ENCODE measurements at places on chromosomes 2 and 18. TPM values are rescaled to one million over a fixed set of nuclear protein-coding genes. Genes with fewer than 3 reads are reported as not detected.

- no peaks in the 10 kb centered on the region for H3K4me1 ChIP-seq
- H3K4me3 ChIP-seq = no peak overlapping the region
- H3K27me3 ChIP-seq = no peaks in the 10 kb centered on the region
- H3K36me3 ChIP-seq = no peaks in the 10 kb centered on the region
Observed at GRCh38 chr2:113032737-113033136, 19.9 kb downstream of the IL36B start.

The CLEC4F gene
- not detected for total RNA-seq

- peaks cover 2% of the 10 kb centered on the region for H3K4me1 ChIP-seq
- no peaks in the 10 kb centered on the region for H3K27me3 ChIP-seq
- H3K4me3 ChIP-seq = no peak overlapping the region
Observed at GRCh38 chr2:195488567-195488966, 168.5 kb upstream of the SLC39A10 start.

- H3K4me3 ChIP-seq = no peak overlapping the region
- DNase-seq = no peak
- no peaks in the 10 kb centered on the region for H3K27me3 ChIP-seq
Observed at GRCh38 chr2:172447811-172448493, 20.6 kb downstream of the ITGA6 start.

DNA sequence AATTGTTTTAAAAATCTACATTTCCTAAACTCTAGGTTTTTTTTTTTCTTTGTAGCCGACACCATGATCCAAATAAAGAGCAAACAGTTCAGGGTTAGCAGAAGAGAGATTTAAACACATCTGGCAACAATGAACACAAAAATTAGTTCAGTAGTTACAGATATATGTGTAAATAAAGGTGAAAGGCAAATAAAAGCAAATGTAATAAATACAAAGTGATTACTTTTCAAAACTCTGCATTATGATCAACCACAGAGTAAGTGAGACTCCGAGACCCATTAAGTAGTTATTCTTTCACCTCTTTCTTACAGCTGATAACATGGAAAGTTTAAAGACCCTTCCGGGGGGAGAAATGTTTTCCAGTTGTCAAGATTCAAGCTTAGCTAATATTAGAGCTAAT, 716 bp downstream of the CALCRL start:
- H3K27ac ChIP-seq = no peak overlapping the region
- no peaks in the 10 kb centered on the region for H3K4me1 ChIP-seq
- no peaks in the 10 kb centered on the region for H3K36me3 ChIP-seq
- no peak for DNase-seq

GRCh38 chr2:30978044-30978443, 160.2 kb downstream of the GALNT14 start:
- DNase-seq = no peak
- H3K27ac ChIP-seq = no peak overlapping the region
- no peaks in the 10 kb centered on the region for H3K36me3 ChIP-seq
- H3K4me1 ChIP-seq = no peaks in the 10 kb centered on the region

The FAM161A gene
- total RNA-seq = 2.6 TPM

The ABCG8 gene
- not detected for total RNA-seq

- H3K4me3 ChIP-seq = no peak overlapping the region
- no peaks in the 10 kb centered on the region for H3K4me1 ChIP-seq
- no peak overlapping the region for H3K27ac ChIP-seq
- H3K27me3 ChIP-seq = no peaks in the 10 kb centered on the region
- DNase-seq = peak; percentile 55
Observed at GRCh38 chr18:74898965-74899364, 301.3 kb downstream of the ZNF407 start.

The SP5 gene
- not detected for total RNA-seq

GRCh38 chr2:2586068-2586776, 255.1 kb upstream of the MYT1L start:
- no peaks in the 10 kb centered on the region for H3K36me3 ChIP-seq
- DNase-seq = no peak
- H3K27me3 ChIP-seq = no peaks in the 10 kb centered on the region

GRCh38 chr2:144115739-144116291, 404.1 kb downstream of the ZEB2 start:
- peak; percentile 50 for DNase-seq
- no peak overlapping the region for H3K4me3 ChIP-seq
- no peak overlapping the region for H3K27ac ChIP-seq
- no peaks in the 10 kb centered on the region for H3K27me3 ChIP-seq
- peaks cover 5% of the 10 kb centered on the region for H3K4me1 ChIP-seq
- H3K36me3 ChIP-seq = no peaks in the 10 kb centered on the region

DNA sequence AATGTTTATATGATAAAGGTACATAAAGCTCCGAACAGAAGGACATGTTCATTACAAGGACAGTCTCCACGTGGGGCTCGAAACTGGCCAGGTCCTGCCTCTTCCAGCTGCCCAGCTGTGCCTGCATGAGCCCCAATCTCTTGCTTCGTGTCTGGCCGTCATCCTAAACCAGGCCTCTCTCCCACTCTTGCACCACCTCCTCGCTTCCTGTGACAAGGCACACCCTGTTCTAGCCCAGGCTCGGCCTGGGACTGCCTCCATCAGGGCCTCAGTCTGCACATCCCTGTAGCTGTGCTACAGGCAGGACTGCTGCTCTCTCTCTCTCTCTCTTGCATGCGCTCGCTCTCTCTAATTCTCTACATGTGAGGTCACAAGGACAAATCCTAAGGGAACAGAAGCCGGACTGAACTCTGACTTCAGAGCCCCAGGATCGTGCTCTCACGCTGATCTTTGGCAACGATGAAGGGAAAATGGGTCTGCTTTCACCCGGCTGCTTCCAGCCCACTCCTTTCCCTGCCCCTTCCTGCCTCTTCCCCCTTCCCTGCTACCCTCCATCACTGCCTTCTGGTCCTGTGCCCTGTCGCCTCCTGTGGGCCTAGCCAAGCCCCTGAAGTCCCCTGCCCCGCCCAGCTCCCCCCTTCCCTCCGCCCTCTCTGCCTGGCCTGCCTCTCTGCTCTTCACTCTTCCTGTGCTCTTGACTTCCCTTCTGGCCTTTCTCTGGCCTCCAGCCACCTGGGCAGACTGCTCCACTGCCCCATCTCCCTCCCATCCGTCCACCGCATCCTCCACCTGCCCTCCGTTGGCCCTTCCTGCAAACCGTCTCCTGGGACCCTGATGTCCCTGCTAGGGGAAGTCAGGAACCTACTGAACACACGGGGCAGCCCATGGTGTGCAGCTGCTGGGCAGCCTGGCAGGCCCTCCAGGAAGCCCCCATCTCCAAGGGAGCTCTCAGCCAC, 7.8 kb upstream of the GPR55 start:
- H3K27ac ChIP-seq = no peak overlapping the region
- peaks cover 3% of the 10 kb centered on the region for H3K27me3 ChIP-seq

The ATAD2B gene
- 9.0 TPM for total RNA-seq

DNA sequence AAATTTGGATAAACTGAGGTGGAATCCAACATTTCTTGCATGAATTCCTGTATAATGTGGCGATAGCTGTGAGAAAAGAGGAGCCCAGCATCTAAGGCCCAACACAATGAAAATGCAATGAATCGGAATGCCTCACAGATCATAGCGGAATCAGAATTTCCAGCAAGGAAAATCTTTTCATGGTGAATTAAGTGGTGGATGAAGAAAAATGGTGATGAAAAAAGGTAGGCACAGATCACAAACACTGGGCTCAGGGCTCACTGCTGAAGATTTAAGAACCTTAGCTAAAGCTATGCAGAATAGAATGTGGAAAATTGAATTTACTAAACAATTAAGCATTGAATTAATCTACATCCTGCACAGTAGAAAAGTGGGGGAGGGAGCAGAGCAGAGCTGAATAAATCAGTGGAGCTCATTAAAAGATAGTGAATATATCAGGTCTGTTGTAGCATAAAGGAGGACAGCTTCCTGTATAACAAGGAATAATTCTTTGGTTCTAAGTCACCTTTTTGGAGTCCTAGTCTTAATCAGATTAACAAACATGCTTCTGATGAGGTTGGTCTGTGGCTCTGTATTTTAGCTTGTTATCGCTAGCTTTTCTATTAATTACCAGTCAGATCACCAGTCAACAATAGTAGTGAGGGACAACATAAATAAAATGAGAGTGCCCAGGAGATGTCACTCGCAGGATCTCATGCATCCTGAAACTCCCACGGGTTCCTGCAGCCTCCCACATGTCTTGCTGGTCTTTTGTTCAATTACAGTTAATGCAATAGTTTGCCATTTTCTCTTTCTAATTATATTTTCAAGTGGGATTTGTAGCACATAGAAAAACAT, 27.0 kb downstream of the MEIS1 start:
- no peak for DNase-seq
- no peaks in the 10 kb centered on the region for H3K27me3 ChIP-seq
- no peak overlapping the region for H3K4me3 ChIP-seq
- peak overlapping the region; percentile 2 for H3K27ac ChIP-seq
- H3K36me3 ChIP-seq = peaks cover 15% of the 10 kb centered on the region

- H3K27ac ChIP-seq = no peak overlapping the region
- no peaks in the 10 kb centered on the region for H3K27me3 ChIP-seq
- peaks cover 7% of the 10 kb centered on the region for H3K4me1 ChIP-seq
- no peaks in the 10 kb centered on the region for H3K36me3 ChIP-seq
- H3K4me3 ChIP-seq = peak overlapping the region; percentile 2
- DNase-seq = no peak
Observed at GRCh38 chr2:144504218-144504641, 15.7 kb downstream of the ZEB2 start.

DNA sequence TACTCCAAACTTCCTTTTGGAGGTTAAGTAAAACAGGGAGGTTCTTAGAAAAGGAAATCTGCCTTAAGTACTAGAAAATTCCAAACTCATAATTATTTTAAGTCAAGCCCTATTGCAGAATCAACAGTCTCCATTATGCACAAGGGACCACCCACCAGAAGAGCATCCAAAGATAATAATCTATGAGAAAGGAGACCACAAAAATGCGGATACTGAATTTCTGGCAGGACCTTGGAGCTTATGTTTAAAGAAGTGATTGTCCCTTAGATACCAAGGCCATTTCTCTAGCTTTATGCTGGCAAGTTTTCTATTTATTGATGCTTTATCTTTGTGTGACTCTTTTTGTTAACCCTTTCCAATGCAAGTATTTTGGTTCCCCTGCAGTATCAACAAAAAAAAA, 404.0 kb upstream of the MMADHC start:
- no peak overlapping the region for H3K4me3 ChIP-seq
- no peaks in the 10 kb centered on the region for H3K36me3 ChIP-seq
- H3K4me1 ChIP-seq = peaks cover 3% of the 10 kb centered on the region
- peak; percentile 54 for DNase-seq
- no peak overlapping the region for H3K27ac ChIP-seq

DNA sequence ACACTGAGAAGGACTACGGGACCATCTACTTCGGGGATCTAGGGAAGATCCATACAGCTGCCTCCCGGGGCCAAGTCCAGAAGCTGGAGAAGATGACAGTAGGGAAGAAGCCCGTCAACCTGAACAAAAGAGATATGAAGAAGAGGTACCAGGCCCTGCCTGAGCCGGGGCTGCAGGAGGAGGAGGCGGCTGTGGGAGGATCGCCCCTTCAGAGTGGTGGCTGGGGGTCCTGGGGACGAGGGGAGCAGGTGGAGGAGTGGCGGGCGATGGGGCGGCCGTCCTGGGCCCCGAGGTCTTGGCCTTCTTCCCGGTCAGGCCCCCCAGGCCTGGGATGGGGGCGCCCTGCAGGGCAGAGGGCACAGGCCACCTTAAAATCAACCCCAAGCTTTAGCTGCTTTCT, 524 bp downstream of the ANKRD30B start:
- H3K27me3 ChIP-seq = no peaks in the 10 kb centered on the region
- no peak overlapping the region for H3K27ac ChIP-seq
- no peak for DNase-seq
- no peaks in the 10 kb centered on the region for H3K4me1 ChIP-seq
- no peaks in the 10 kb centered on the region for H3K36me3 ChIP-seq

- peaks cover 4% of the 10 kb centered on the region for H3K4me1 ChIP-seq
- no peaks in the 10 kb centered on the region for H3K36me3 ChIP-seq
- H3K4me3 ChIP-seq = no peak overlapping the region
- H3K27ac ChIP-seq = peak overlapping the region; percentile 46
- peaks cover 2% of the 10 kb centered on the region for H3K27me3 ChIP-seq
Observed at GRCh38 chr18:62420513-62421209, 95.6 kb downstream of the TNFRSF11A start.

The CAVIN2 gene
- total RNA-seq = 12.6 TPM

The STK39 gene
- 16.7 TPM for total RNA-seq

GRCh38 chr2:39625193-39625926, 40.4 kb upstream of the TMEM178A start:
- no peak overlapping the region for H3K27ac ChIP-seq
- no peak for DNase-seq
- no peaks in the 10 kb centered on the region for H3K27me3 ChIP-seq
- H3K4me3 ChIP-seq = no peak overlapping the region
- no peaks in the 10 kb centered on the region for H3K36me3 ChIP-seq

The CCDC121 gene
- total RNA-seq = 2.0 TPM

- H3K36me3 ChIP-seq = no peaks in the 10 kb centered on the region
- DNase-seq = no peak
- H3K4me1 ChIP-seq = no peaks in the 10 kb centered on the region
Observed at GRCh38 chr2:72442270-72442669, 294.6 kb upstream of the CYP26B1 start.

GRCh38 chr2:127313406-127313805, 19.5 kb upstream of the ERCC3 start:
- H3K27me3 ChIP-seq = no peaks in the 10 kb centered on the region
- no peaks in the 10 kb centered on the region for H3K36me3 ChIP-seq
- H3K4me3 ChIP-seq = no peak overlapping the region
- no peak for DNase-seq
- no peaks in the 10 kb centered on the region for H3K4me1 ChIP-seq

GRCh38 chr18:76468345-76469304, 26.4 kb downstream of the ZNF516 start:
- no peak overlapping the region for H3K4me3 ChIP-seq
- no peak for DNase-seq
- no peak overlapping the region for H3K27ac ChIP-seq

The ADD2 gene
- total RNA-seq = 2.5 TPM

Data from fibroblast of lung (primary cell).